ENCODE measurements at places on chromosomes 3 and 15. TPM values are rescaled to one million over a fixed set of nuclear protein-coding genes. Genes with fewer than 3 reads are reported as not detected.

Gene ZNF660
- 6.3 TPM for total RNA-seq

Gene CFAP100
- not detected for total RNA-seq

Gene GOLGA8H
- total RNA-seq = 2.3 TPM

Gene PTH1R
- 8.2 TPM for total RNA-seq

Gene GPR176
- total RNA-seq = 4.7 TPM

Gene IDH3A
- 17.8 TPM for total RNA-seq

DNA sequence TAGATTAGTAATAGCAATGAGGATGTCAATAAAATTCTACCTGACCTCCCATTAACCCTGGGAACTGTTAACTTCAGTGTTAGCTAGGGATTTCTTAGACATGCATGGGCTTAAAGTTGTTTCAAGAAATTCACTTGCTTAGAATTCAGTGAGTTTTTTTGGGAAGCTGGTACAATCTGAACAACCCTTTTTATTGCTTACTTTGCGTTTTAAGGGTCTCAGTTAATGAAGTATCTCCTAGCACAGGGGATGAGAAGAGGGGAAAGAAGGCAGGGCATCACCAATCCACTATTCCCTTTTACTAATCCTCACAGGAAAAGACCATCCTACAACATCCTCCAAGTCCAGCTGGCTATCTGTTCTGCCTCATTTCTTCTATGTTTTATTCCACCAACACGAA, 334.9 kb downstream of the MAGI1 start:
- no peak for DNase-seq

GRCh38 chr3:179410999-179411398, 40.3 kb downstream of the GNB4 start:
- DNase-seq = no peak

GRCh38 chr3:195114786-195115599, 156.0 kb downstream of the XXYLT1 start:
- DNase-seq = no peak

Gene CSPG5
- total RNA-seq = 0.26 TPM

GRCh38 chr15:47412136-47412535, 305.2 kb upstream of the SEMA6D start:
- no peak for DNase-seq

- no peak for DNase-seq
These were observed 85.3 kb downstream of the MEIS2 start for GRCh38 chr15:37015035-37015434.

- no peak for DNase-seq
These were observed 28.4 kb downstream of the KAT2B start for GRCh38 chr3:20068512-20069177.

Gene FILIP1L
- 47.8 TPM for total RNA-seq

DNA sequence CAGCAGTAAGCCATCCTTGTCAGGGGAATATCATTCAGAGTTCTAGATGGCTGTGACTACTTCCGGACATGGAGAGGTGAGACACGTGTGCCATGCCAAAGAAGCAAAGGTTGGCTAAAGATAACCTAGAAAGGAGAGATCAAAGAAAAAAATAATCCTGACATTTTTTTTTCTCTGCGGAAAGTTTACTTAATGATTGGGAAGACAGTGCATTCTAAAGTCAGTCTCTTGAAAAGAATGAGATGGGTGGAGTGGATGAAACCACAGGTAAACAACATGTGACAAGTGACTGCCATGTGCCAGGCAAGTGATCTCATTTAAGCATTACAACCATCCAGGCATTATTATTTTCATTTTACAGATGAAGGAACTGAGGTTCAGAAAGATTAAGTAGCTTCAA, 436.6 kb downstream of the SOX2 start:
- DNase-seq = no peak

Gene FHIT
- 10.4 TPM for total RNA-seq
